CD8-positive, alpha-beta T cell (primary cell): ENCODE measurements at places on chromosomes 2 and 18.

GRCh38 chr2:226873826-226874225, 38.0 kb downstream of the RHBDD1 start:
- DNase-seq: no peak

DNA sequence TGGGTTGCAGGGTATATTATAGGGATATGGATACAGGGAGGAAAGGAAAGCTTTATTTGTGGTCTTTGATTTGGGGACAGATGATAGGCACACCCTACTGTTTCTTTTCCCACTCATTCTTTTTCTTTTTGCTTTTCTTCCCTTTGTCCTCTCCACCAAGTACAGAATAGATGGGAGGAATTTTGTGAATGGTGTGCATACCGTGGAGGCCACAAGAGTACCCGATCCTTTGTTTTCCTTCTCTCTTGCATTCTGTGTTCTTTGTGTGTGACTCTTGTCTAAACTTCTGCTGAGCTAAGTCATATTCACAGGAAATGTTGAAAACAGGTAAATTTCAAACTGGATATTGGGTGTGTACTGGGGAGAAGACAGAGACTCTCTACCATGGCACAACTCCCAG, 321.4 kb upstream of the SLC8A1 start:
- DNase-seq: no peak

GRCh38 chr2:10282611-10283105, 20.0 kb upstream of the HPCAL1 start:
- DNase-seq: no peak

GRCh38 chr2:226556050-226556449, 243.6 kb downstream of the IRS1 start:
- no peak for DNase-seq

DNA sequence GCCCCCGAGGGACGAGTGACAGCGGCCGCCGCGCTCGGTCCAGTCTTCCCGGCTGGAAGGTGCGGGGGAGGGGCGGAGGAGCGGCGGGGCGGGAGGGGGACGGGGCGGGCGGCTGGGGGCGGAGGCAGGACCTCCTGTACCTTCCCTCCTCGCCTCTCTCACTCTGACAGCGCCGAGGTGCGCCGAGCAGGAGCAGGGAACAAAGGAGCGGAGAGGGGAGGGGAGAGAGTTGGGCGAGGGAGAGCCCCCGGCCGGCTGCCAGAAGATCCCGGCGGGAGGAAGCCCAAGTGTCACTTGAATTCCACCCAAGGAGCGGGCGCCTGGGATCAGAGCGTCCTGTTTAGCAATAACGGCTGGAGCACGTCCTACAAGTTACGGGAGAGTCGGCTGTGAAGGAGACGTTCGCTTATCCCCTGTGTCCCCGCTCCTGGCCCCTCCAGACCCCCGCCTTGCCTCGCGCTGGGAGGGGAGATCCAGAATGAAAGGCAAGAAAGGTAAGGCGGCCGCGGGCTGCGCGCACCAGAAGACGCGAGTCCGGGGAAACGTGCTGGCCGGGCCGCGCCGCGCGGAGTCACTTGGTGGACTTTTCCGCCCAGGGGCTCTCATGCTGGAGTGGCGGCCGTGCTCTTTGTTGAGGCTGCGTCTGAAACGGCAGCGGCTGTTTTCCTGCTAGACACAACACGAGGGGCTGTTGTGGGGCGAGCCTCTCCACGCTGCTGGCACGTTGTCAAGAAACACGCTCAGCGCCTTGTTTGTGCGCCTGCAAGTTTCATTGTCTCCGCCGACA, at the start of gene TGIF1:
TSS of gene TGIF1 (plus strand) at position 161 of the 787 bp plus-strand sequence. CDS start at position 479, 318 bp downstream.
- peak; percentile 73 for DNase-seq

DNA sequence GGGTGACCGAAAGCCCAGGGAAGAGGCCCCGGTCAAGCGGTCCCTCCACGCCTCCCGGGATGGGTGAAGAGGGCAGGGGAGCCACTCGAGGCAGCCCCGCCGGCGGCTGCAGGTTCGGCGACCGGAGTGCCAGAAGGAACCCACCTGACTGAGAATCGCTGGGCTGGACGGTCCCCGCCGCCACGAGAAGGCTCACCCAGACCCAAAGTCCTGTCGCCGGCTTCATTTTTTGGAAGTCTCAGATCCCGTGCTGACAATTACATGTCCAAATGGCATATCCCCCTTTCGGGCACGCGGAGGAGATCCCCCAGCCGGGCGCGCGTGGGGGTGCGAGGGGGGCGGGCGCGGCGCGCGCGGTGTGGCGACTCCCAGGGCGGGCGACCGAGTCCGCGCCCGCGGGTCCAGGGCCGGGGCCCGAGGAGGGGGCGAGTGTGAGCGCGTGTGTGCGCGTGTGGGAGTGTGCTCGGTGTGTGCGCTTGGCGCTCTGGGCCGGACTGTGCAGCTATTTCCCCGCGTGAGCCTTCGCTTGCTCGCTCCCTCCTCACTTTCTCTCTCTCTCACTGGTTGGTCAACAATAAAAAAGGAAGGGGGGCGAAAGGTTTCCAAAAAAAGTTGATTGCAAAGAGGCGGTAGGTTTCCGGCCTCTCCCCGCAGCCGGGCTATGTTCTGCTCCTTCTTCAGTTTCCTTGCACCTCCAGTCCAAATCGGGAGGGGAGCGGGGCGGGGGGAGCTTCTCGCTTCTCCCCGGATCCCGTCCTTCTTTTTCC, at the start of gene ERBB4:
TSS of gene ERBB4 (minus strand) at position 498 of the 767 bp plus-strand sequence. CDS start at position 226, 272 bp downstream.
- DNase-seq: no peak

- no peak for DNase-seq
These were observed 145.8 kb downstream of the CLIP4 start for GRCh38 chr2:29261003-29261402.

DNA sequence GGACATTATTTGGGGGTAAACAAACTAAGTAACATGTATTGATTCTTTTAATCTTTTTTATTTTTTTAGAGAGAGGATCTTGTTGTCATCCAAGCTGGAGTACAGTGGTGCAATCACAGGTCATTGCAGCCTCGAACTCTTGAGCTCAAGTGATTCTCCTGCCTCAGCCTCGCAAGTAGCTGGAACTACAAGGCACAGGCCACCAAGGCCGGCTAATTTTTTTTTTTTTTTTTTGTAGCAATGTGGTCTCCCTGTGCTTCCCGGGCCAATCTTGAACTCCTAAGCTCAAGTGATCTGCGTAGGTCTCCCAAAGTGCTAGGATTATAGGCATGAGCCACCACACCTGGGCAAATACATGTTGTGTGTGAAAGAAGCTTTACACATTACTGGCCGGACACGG, 29.6 kb downstream of the OLA1 start:
- DNase-seq: no peak

DNA sequence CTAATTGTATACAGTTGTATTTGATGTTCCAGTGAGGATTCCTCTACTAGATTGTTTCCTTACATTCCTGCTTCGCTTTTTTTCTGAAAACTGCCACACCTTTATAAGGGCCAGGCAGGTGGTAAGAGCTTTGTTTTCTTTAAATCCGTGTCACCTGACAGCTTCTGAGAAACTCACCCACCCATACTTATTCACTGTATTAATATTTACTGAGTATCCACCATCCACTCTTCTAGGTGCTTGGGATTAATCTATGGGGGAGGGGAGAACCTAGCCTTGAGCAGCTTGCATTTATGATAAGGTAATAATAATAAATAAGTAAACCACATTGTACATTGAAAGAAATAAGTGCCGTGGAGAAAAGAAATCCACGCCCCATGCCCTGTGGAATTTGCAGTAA, 174.7 kb upstream of the AGAP1 start:
- no peak for DNase-seq

- DNase-seq: no peak
These were observed 1663.6 kb downstream of the SUCLG1 start for GRCh38 chr2:82795446-82795845.

DNA sequence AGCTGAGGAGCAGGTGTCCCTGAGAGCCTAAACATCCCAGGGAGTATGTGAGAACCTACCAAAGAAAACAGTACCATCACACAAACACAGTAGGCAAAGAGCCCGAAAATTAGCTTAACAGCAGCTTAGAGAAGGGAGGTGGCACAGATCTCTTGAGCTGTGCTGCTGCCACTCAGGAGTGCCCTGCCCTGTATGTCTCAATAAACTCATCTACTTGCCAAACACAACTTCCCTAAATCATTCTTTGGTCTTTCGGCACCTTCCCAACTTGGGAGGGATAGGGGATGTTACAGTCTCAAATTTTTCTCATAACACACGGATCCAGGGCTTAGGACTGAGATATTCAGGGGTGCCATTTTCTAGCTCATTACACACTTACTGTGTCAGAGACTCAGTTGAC, 45.3 kb upstream of the C1D start:
- no peak for DNase-seq

GRCh38 chr18:78703291-78703690, 276.3 kb upstream of the SALL3 start:
- no peak for DNase-seq

DNA sequence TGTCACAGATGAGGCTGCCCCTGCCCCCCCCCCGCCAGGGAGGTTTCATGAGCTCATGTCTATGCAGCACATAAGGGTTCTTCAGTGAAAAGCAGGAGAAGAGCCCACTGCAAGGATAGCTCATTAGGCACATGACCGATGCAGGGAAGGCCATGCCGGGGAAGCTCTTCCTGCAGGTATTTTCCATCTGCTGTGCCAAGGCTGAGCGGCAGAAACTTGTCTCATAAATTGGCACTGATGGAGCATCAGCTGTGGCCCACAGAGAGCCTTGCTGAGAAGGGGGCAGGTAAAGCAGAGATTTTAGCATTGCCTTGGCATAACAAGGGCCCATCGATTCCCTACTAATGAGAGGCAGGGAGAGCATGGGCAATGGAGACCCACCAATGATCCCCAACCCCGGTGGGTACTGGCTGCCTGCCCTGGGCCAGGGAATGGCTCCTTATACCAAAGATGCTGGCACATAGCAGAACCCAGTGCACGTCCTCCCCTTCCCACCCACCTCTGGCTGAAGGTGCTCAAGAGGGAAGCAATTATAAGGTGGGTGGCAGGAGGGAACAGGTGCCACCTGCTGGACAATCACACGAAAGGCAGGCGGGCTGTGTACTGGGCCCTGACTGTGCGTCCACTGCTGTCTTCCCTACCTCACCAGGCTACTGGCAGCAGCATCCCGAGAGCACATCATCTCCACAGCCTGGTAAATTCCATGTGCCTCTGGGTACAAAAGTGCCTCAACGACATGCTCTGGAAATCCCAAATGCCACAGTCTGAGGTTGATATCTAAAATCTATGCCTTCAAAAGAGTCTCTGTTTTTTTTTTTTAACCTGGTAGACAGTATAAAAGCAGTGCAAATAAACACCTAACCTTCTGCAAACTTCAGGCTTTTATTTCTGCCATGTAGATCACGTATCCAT, 41.4 kb downstream of the STEAP3 start:
- peak; percentile 16 for DNase-seq

GRCh38 chr2:187851955-187852561, 297.8 kb upstream of the TFPI start:
- no peak for DNase-seq

GRCh38 chr2:228731517-228731916, 539.6 kb downstream of the PID1 start:
- no peak for DNase-seq

DNA sequence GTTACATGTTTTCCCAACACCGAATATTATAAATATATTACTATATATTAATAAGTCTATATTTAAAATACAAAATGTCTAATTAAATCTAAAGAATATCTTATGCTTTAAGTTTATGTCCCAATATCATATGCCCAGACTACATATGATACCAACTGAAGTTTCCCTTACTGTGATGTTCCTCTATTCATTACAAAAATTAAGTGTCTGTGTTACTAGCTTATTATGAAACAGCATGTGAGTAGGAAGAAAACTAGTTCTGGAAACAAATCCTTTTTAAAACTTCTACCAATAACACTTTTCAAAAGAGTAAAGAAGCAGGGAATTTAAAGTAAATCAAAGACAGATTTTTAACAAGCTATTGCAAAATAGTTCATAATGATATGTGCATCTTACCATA, 17.8 kb downstream of the HNRNPLL start:
- no peak for DNase-seq

DNA sequence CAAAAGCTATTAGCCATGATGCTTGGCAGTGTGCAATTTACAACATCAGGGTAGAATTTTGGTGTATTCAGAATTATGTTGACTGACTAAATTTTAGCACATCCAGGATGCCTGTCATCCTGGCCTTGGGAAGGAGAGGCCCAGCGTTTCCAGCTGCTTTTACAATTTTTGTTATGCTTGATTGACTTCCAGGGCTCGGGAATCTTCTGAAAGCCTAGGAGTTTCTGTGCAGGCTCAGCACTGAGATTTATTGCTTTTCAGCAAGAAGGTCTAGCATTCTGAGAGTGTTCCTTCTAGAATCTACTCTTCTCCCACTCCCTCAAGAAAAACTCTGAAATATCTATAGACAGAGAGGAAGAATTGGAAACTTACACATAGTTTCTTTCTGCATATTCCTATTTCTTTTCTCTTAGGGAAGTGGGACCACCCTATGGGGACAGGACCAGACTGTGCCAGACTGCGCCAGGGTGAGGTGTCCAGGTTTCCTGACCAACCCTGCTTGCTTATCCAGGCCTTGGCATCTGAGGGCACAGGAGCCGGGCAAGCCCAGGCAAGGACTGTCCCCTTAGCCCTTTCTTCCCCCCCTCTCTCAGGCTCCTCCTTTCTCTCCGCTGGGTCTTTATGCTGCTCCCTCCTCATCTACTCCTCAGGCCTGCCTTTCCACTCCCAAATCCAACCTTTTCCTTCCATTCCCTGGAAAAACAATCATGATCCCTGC, 26.9 kb downstream of the MAIP1 start:
- DNase-seq: no peak

DNA sequence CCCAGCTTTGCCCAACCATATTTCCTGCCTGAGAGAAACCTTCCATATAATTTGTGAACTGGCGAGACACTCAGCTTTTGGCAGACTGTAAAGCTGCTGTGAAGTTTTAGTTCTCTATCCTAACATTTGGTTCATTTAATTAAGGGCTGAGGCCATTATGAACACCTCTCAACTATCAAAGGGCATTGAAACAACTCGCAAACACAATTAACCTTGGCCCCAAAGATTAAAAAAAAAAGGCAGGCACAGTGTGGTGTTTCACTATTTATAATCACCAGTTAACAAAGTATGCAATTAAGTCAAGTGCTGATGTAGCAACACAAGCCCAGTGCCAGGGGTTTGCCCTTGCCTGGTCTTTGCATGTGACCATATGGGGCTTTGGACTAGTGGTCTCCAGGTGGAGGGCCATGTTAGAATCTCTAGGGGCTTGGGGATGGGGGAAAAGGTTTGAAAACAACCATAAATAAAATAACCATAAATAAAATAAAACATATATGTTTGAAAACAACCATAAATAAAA, 297.6 kb upstream of the SKOR2 start:
- no peak for DNase-seq

DNA sequence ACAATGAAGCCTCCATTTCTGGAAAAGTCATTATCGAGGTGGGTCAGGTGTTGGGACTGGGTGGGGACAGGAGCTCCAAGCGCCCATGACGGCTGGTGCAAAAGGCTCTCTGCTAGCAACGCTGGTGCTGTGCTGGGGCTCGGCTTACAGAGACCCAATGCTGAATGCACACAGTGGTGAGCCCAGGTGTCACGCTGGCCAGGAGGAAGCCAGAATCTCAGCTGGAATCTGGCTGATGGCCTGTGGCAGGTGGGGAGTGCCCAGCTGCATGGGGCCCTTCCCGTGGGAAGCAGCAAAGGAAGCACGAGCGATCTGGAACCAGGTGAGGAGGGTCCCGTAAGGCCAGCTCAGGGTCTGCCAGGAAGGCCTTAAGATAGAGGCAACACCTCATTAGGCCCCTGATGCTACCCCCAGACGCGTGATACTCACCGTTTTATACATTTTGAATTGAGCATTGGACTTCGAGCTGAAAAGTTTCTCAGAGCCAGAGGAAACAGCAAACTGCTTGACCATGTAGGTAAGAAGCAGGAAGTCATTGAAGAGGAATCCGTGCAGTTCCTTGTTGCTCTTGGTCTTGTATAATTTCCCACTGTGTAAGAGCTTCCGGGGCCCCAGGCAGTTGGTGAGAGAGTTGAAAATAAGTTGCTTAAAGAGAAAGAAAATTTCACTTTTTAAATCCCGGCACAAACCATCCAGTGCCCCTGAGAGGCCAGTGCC, 34.7 kb downstream of the FAM228A start:
- no peak for DNase-seq
